MM.1S (cell line): ENCODE measurements at places on chromosomes 11 and 22.
A peak's percentile ranks its signal among the peaks of the same experiment; 100 is the strongest.

GRCh38 chr11:83970061-83970671 lies 684.0 kb upstream of the CCDC90B start:
- DNase-seq: no peak

- no peak for DNase-seq
Measured at GRCh38 chr11:100730266-100730665, 43.2 kb downstream of the ARHGAP42 start.

DNA sequence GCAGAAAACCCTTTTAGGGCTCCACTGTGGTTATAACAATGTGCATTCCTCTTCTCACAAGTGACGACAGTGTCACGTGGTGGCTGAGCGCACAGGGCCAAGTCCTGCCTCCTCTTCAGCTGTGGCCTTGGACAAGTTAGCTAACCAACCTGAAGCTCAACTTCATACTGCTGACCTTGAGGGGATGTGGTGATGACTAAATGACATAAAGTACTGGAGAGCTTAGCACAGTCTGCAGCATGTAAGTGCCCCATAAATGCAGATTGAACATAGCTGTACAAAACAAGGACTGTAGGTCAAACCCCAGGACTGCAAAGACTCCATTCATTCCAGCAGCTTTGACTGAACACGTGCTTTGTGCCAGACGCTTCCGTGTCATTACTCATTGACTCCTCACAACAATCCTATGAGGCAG lies 20.1 kb upstream of the MRGPRX2 start:
- no peak for DNase-seq

- DNase-seq: peak; percentile 83
Measured at GRCh38 chr11:69642913-69643632, 2.1 kb downstream of the CCND1 start.

- no peak for DNase-seq
Measured at GRCh38 chr22:47672526-47672925, 910.1 kb downstream of the TBC1D22A start.

DNA sequence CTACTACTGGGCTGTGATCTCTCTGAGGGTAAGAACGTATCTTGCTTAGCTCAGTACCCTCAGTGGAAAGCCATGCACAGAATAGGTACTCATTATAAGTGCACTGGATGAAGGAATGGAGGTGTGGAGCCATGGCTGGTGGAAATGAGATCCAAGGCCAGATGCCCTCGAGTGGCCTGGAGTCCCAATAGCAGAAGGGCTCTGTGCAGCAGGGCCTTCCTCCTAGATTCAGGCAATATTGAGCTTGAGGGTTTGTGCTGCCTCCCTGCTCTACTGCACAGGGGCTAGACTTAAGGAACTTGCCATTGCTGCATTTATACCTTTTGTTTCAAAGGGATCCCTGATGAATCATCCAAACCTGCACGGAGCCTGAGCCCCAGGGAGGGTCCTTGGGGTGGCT lies 33.6 kb upstream of the TUB start:
- no peak for DNase-seq

DNA sequence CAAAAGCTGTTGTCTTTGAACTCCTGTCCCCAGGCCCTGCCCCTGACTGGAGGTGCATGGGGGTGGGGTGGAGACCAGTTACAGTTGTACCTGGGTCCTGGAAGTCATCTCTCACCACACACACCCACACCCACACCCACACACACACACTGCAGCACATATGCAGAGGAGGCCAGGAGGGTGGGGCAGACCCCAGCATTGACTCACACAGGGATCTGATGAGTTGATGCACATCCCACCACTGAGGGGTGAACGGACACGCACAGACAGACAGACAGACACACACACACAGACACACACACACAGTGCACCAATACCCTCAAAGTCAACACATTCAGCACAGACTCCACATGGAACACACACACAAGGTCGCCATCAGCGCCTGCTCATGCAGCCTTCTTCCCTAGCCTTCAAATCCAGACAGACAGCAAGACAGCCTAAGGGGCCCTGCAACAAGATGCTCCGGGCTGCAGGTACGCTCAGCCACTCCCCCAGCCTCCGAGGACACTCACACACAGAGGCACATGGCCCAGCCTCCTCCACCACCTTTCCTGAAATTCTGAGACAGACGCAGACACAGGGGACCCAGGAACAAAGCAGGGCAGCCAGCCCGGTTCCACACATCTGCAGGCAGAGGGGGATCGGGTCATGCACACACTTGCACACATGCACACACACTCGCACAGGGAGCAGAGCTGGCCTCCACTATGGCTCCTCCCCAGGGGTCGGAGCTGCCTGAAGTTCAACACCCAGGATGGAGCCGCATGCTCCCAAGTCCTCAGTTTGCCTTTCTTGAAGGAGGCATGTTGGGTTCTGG lies 26.5 kb downstream of the SYT7 start:
- no peak for DNase-seq

DNA sequence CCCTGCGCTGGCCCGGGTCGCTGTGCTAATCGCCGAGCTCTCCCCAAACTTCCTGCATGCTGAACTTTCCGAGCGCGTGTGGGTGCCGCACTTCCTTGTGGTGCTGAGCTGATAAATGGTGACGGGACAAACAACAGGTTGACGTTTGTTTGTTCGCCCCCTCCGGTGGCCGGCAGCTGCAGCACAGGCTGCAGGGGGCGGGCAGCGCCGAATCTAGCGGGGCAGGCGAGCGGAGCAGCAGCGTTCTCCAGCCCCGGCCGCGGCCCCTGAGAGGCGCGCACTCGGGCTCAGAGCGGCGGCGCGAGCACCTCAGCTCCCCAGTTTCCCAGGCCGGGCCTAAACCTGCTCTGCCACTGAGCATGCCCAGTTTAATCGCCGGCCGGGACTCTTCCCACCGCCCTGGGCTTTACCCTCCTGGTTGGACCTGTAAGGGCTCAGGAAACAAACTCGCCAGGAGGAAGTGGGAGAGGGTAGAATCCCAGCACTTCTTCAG lies at the start of gene PDGFD:
PDGFD (minus strand) TSS at position 120 of the 493 bp plus-strand sequence.
- peak; percentile 75 for DNase-seq
